ENCODE measurements at places on chromosomes 1 and 21.

DNA sequence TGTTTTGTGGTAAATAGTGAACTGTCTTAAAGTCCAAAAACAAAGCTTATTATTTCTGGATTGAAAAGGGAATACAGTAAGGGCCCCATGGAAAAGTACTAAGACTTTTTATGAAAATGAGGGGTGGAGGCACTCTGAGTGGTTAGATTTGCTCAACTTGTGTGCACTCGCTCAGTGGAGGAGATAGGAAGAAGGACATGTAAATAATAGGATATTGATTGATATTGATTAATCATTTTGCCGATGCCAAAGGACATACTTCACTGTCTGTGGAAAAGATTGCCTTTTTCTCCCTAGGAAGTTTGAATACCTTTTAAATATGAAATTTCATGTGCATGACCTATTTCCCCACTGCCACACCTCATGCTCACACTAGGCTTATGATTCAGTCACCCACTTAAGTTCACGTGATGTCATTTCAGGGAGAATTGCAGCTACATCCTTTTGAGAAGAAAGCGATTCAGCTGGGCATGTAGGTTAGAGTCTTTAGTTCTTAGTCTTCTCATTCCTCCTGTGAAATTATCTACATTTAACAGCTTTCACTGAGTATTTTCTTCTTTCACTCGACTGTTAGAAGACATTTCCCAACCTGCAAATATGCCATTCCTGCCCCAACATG is 5.0 kb downstream of the MTR start:
- DNase-seq: no peak

DNA sequence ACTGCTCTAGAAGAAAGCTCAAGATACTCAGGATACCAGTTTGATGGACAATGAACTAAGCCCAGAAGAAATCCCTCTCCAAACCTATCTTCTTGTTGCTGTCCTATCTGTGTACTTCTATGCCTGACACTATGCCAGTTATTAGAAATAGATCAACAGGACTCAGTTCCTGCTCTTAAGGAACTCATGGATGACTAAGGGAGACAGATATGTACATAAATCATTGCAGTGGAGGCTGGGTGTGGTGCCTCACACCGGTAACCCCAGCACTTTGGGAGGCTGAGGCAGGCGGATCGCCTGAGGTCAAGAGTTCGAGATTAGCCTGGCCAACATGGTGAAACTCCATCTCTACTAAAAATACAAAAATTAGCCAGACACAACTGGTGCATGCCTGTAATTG is 42.4 kb upstream of the AK4 start:
- no peak for DNase-seq

- DNase-seq: no peak
Observed at GRCh38 chr1:9784508-9785133, 39.1 kb downstream of the CLSTN1 start.

GRCh38 chr1:43405219-43405875 is 15.6 kb downstream of the SZT2 start:
- DNase-seq: no peak

GRCh38 chr1:202680586-202681352 is 29.5 kb downstream of the SYT2 start:
- no peak for DNase-seq

- no peak for DNase-seq
Observed at GRCh38 chr1:180581635-180582039, 22.9 kb downstream of the OVAAL start.

DNA sequence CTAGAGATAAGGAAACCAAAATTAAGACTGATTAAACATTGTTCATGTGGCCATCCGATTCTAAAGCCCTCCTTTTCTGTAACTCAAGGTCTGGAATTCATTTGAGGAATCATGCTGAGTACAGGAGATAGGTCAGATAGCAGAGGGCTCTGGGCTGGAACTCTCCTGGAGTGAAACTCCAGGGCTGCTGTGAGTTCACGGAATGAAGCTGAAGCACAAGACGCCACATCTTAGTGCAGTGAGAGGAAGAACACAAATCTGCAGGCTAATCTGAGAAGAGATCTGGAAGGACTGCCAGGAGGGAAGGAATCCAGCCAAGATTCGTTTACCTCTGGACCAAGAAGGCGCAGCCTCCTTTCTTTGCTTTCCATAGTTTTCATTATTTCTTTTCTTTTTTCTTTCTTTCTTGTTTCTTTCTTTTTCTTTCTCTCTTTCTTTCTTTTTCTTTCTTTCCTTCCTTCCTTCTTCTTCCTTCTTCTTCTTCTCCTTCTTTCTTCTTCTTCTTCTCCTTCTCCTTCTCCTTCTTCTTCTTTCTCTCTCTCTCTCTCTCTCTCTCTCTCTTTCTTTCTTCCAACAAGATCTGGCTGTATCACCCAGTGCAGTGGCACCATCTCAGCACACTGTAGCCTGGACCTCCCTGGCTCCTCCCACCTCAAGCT is 74.8 kb upstream of the ATP1B1 start:
- no peak for DNase-seq

GRCh38 chr1:83670909-83671565 is 327.9 kb downstream of the TTLL7 start:
- DNase-seq: no peak

DNA sequence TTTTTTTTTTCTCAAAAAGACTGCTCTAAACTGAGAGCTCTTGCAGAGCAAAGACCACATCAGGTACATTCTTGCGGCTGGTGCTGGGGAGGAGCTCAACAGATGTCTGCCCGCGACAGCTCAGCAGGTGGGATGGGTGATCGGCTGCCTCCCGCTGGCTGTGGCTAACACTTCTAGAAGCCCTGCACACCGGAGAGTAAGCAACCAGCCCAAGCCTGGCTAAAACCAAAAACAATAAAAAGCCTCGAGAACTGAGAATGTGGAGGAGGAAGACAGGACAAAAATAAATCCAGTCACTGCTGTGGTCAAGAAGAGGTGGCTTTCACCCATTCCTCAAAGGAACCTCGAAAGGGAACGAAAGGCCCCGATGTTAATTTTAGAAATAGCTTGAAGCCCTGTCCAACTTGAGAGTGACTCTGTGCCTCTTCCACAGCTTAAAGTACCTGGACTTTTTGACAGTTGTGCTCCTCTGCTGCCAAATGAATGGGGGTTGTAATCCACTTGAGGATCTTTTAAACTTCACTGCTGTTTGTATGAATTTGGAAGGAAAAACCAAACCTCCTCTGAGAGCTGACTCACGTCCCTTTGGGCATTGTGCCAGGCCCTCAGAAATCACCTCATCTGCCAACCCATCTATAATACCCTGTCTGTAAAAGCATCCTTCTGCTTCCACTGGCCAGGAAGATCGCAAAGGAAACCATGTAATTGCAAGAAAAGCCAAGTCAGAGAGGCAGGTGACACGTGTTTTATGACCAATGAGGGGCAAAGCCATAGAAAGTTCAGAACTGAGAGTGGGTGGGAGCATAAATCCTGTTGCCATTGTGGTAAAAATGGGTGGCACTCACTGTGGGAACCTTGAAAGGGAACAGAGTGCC is 78.6 kb downstream of the KCNN3 start:
- DNase-seq: peak; percentile 52

DNA sequence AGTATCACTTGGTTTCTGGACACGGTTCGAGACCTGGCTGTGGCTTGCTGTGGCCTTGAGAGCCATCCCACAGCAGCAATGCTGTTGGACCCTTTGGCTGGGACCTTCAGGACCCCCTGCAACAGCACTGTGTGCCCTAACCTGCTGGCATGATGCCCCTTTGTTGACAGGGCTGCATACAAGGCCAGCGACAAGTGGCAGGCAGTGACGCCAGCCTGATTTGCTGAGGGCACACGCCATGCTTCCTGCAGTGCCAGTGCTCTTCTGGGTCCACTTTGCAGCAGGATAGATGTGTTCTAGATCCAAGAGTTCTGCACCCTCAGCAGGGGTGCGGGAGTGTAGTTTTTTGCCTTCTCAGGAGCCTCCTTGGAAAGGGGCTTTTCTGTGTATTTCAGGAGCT is 32.8 kb downstream of the COQ8A start:
- DNase-seq: no peak

GRCh38 chr21:46159390-46159789 is 4.0 kb upstream of the FTCD start:
- DNase-seq: no peak

DNA sequence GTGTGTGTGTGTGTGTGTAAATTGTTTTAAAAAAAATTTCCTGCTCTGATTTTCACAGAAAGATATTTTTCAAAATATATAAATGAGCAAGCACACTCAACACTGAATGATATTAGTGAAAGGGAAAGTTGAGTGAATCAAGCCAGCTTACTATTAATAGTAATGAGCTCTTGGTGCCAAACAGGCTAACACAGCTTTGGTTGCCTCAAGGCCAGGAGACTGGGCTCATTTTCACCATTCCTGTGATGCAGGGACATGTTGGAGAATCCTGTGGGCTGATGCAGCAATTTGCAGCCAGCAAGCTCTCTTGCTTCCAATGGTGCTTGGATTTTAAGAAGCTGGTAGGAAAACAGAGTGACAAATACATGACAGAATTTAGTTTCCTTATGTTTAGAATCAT is 30.2 kb downstream of the PLA2G4A start:
- DNase-seq: no peak

GRCh38 chr1:101079341-101079740 is 53.8 kb upstream of the DPH5 start:
- DNase-seq: no peak

- no peak for DNase-seq
Observed at GRCh38 chr1:202662081-202662480, 48.2 kb downstream of the SYT2 start.

GRCh38 chr21:26652854-26653253 is 79.8 kb upstream of the CYYR1 start:
- no peak for DNase-seq

DNA sequence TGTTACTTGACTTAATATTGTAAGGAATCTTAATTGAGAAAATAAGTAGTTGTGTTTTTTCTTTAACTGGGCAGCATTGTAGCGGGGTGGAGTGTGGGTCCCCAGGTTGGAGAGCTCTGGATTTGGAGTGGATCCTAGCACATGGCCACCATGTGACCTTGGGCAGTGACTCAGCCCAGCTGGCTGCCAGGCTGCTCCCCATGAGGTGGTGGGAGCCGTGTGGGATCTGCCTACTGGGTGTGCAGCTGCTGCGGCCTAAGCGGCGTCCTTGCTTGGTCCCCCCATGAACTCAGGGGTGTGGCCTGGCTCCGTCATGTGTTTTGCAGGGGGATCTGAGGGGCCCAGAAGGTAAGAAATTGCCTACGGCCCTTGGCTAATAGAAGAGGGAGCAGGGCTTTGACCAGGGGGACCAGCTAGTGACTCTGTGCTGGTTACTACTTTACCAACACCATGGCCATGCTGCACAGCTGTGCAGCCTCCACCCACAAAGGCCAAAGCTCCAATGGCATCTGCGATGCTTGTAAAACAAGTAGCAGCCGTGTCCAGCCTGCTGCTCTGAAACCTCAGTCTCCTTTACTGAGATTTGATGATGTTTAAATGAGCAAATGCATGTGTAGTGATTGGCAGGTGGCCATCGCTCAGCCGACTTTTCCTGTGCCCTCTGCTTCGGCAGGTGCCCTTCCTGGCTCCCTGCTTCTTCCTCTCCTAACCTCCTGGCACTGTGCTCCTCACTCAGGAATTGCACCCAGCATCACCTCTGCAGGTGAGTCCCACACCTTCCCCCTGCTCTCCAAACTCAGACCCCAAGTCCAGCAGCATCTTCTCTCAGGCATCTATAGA is 68.3 kb downstream of the ADARB1 start:
- DNase-seq: peak; percentile 82

GRCh38 chr21:16587681-16588375 is 858.0 kb downstream of the USP25 start:
- DNase-seq: no peak

GRCh38 chr1:233470741-233471499 is 143.0 kb upstream of the KCNK1 start:
- DNase-seq: no peak

- DNase-seq: no peak
Observed at GRCh38 chr1:204870160-204870912, at the start of gene NFASC. Gene NFASC (plus strand): TSS chr1:204870862. CDS start chr1:204944316, 73,454 bp downstream.

DNA sequence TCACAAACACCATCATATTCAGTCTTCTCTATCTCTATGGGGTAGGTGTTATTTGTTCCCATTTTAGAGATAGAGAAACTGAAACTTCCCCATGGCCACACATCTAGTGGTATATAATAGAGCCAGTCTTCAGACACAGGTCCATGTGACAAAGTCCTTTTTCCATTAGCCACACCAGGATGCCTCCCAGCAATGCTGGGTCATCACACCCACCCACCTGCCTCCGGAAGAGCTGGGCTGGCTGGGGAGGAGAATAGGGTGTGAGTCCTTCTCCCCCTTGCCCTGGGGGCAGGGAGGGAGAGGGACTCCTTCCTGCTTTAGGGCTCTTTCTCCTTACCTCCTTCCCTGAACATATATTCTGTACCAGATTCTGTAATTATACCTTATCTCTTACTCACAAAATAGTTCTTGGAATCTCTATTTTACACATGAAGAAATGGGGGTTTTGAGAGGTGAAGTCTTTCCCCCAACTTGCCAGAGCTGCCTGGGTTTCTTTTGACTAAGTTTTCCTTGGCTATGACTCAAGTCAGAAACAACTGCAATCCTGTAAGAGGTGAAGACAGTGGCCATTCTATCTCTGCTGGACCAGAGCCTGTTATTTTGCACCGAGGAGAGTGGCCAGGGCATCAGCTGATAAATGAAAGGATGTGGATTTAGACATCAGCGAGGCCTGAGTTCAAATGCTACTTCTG is 30.0 kb downstream of the SOX13 start:
- peak; percentile 50 for DNase-seq

DNA sequence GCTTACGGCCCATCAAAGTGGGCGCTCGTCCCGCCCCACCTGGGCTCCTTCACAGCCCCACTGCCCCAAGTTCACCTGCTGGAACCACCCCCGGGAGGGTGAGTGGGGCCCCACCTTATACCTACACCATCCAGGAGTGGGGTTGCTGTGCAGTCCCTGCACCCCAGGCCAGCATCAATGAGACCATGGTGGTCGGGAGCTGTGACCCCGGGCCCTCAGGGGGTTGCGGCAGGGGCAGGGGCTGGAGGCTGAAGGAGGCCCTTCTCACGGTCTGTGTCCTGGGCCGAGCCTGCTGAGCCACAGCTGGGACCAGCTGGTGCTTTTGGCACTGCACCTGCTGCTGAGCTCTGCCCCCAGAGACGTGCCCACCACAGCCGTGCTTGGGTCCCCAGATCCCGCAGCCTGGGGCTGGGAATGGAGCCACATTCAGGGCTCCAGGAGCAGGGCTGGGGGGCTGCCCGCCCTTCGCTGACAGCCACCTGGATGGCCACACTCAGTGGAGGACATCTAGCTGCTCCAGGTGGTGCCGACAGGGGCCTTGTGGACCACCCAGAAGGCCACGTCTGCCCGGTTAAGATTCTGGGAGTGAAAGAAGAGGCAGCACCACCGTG is 17.4 kb downstream of the ACTRT2 start:
- DNase-seq: no peak

DNA sequence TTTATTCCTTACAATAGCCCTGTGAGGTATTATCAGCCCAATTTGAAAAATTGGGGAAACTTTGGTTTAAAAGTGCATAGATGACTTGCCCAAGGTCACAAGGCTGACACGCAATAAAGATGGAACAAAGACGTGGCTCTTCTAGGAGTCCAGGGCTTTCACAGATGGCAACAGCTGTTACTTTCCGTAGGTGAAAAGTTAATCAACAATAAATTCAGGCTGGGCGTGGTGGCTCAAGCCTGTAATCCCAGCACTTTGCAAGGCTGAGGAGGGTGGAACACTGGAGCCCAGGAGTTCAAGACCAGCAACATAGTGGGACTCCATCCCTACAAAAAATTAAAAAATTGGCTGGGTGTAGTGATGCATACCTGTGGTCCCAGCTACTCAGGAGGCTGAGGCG is 87.8 kb upstream of the ATF3 start:
- no peak for DNase-seq
